Thoracic aorta (tissue), 2 donors: ENCODE measurements at places on chromosomes 2 and 18.

DNA sequence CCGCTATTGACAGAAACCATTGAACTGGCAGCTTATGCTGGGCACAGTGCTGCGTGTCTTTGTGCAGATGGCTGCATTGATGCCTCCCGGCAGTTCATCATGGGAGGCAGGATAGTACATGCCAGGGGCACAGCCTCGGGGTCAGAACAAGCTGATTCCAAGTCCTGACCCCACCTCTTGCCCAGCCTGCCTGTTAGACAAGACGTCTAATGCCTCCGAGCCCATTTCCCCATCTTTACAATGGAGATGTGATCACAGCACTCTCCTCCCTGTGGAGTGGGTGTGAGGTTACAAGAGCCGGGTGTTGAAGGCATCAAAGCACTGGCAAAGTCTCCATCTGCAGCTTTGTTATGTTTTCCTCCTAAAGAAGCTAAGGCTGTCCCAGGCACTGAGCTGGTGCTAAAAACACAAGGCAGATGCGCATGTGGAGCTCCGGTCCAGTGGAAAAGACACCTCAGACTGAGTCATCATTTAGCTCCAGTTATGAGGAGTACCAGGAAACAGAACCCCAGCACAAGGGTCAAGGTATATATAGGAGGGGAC, 125.7 kb upstream of the EPAS1 start:
- DNase-seq, result no peak

DNA sequence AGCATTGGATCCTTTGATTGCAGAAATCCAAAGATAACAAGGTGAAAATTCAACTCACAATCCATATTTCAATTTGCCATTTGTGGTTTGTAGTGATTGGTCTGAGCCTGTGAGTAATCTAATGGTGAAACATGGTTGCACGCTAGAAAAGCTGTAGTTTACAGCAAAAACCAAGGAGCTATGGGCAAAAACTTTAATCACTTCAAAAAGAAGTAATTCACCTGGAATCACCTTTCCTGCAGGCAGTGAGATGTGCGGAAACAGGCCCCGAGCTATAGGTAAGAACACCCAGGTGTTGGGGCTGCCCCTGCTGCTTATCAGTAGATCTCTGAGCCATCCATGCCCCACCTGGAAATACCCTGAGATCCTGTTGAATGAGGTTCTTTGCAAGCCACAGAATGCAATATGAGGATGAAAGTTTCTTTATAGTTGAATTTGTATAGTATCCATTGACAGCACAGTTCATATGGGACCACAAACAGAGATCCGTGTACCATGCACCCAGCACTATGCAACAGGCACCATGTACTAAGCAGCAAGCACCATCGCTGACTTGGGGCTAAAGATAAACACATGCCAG, 208.2 kb downstream of the SPP2 start:
- DNase-seq, result no peak

DNA sequence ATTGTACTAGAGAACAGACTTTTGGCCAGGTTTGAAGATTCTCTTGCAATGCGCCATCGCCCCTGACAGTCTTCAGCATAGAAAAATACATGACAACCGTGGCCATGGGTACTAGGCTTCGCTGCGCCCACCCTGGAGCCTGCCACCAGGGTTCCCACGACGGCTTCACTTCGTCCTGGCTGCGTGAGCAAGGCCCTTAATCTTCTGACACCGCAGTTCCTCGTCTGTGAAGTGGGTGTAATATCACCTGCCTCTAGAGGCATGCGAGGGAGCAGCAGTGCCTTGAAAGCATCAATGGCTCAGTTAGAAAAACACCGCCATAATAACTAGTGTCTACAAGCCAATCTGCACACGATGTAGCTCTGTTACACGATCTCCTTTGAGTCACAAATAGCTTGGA, 175.2 kb upstream of the HS6ST1 start:
- no peak for DNase-seq

- no peak for DNase-seq
Measured at GRCh38 chr18:51236225-51236624, 38.7 kb upstream of the MEX3C start.

DNA sequence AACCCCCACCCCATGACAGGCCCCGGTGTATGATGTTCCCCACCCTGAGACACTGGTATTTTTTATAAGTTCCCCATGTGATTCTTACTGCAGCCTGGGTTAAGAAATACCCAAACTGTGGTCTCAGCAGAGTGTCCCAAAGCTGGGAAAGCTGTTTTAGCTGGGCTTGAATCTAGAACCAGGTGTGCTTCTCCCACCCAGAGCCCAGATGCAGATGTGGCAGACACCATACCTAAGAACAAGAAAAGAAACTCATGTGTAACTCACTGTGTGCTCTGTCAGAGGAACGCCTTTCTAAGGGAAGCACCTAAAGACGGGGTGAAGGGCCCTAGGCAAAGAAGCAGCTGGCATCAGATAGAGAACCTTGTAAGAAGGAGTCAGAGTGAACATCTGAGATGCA, 23.9 kb downstream of the DOK1 start:
- no peak for DNase-seq
